Upper lobe of right lung (tissue), 1 donor: ENCODE measurements at places on chromosomes 3 and 15.
A peak's percentile ranks its signal among the peaks of the same experiment; 100 is the strongest.

DNA sequence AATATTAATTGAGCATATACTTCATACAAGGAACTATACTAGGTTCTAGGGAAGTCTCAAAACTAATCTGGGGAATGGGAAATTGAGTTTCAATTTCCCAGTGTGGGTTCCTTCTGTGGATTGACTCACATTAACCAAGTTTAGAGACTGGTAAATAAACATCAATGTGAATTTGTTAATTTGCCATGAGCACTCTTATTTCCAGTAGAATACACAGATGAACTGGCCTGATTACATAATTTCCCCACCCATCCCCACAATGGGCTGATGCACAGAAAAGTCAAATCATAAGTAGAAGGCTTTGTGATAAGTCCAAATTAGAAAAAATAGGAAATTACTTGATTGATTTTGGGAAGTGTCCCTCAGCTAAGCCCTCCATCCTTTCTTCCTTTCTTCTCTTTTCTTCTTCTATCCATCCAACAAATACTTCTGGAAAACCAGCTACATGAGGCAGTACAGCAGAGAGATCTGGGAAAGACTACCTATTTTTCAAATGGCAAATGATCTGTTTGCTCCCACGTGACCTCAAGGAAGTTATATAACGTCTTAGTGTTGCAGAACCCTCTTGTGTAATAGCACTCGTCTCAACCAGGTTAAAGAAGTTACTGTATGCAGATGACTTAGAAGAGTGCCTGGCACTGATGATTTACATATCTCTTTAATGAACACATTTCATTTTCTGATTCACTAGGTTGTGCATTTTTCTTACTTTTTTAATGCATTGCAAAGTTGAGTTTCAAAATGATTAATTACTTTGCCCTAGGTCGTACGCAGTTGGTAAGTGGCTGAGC, 312.3 kb downstream of the SV2B start:
- H3K4me1 ChIP-seq: no peaks in the 10 kb centered on the region
- no peak for DNase-seq
- H3K27me3 ChIP-seq: no peaks in the 10 kb centered on the region

DNA sequence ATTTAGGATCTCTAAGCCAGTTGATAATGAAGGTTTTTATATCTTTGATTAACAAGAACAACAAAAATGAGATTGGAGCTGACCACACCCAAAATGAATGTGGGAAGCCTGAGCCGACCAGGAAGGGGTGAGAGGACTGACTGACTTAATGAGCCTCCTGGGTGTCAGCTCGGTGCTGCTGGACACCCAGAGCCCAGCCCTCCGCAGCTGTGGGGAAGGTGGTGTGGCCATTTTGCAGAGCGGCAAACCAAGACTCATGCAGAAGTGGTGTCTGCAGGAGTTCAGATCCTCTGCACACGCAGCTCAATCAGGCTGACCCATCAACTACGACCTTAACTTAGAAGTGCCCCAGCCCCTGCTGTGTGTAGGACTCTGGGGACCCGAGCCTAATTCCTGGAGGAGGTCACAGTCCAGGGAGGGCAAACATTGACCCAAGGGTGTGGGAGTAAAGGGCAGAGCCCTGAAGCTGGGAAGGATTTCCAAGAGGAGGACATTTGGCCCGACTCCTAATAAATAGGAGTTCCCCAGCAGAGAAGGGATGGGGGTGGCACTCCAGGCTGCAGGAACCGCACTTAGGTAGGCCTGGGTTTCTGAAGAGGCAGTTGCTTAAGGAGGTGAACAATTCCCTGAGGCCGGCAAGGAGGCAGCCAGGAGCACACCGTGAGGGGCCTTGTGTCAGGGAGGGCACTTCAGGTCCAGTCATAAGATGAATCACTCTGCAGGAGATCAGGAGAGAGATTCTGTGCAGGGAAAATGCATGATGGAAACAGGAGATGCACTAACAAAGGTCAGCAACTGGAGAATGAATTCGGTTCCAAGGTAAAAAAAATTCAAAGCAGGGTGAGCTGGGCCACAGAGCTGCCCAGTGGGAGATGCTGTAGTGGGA, 197.1 kb upstream of the TPM1 start:
- H3K27ac ChIP-seq: no peak overlapping the region
- no peak for DNase-seq
- H3K27me3 ChIP-seq: no peaks in the 10 kb centered on the region
- H3K36me3 ChIP-seq: no peaks in the 10 kb centered on the region
- peaks cover 6% of the 10 kb centered on the region for H3K4me1 ChIP-seq
- H3K4me3 ChIP-seq: no peak overlapping the region

- no peaks in the 10 kb centered on the region for H3K36me3 ChIP-seq
- DNase-seq: no peak
- no peak overlapping the region for H3K4me3 ChIP-seq
- H3K4me1 ChIP-seq: no peaks in the 10 kb centered on the region
Observed at GRCh38 chr15:79018960-79019359, 71.6 kb downstream of the RASGRF1 start.

DNA sequence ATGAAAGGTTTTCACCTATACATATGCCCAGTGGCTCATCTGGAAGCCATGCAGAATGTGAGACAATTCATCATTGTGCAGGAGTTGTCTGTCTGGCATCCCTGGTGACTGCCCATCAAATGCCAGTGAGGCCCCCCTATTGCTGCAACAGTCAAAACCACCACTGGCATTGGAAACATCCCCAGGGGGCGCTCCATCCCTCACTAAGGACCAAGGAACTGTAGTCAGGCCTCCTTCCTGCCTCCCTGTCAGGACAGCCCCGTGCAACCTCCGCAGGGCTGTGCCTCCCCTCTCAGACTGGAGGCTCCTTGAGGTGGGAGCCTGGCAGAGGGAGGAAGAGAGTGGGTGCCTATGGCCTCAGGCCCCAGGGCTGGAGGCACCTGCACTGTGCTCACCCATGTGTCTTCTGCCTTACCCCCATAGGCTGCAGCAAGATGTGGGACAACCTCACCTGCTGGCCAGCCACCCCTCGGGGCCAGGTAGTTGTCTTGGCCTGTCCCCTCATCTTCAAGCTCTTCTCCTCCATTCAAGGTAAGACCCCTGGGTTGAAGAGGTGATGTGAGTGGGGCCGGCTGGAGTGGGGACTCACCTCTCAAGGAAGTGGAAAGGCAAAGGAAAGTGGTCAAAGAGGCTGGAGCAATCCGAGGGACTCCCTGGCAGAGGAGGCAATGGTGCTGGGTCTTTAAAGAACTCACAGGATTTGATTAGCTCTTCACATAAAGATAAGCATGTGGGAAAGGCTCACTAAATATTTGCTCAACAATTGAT, 16.5 kb downstream of the VIPR1 start:
- H3K27me3 ChIP-seq: no peaks in the 10 kb centered on the region
- peak overlapping the region; percentile 51 for H3K27ac ChIP-seq
- H3K36me3 ChIP-seq: peaks cover 7% of the 10 kb centered on the region
- DNase-seq: no peak

DNA sequence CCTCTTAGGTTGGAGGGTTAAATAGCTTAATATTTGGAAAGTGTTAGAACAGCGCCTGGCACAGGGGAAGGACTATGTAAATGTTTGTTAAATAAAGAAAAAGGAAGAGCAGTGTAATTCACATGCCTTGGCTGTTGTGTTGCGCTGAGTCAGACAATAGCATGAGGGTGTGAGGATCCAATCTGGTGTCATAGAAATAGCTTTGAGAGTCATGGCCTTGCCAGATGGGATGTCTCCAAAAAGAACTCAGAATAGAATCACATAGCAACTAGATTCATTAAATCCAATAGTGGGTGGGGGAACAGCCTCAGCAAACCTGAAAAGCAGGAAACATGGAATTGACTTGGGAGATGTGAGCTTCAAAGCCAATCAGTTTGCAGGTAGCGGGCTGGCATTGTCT, 3.9 kb upstream of the RBSN start:
- H3K4me3 ChIP-seq: no peak overlapping the region
- H3K4me1 ChIP-seq: peaks cover 12% of the 10 kb centered on the region
- H3K27me3 ChIP-seq: no peaks in the 10 kb centered on the region
- no peak for DNase-seq
